Tibial nerve (tissue), 4 donors: ENCODE measurements at places on chromosomes 11 and 22. TPM values are rescaled to one million over a fixed set of nuclear protein-coding genes. Genes with fewer than 3 reads are reported as not detected.

The GAB4 gene
- total RNA-seq, result 0.21 TPM

The PKDREJ gene
- total RNA-seq, result 0.39 TPM

The SMIM35 gene
- not detected for total RNA-seq

The OR8J3 gene
- total RNA-seq, result not detected

- no peak overlapping the region for H3K4me3 ChIP-seq
- no peaks in the 10 kb centered on the region for H3K36me3 ChIP-seq
- H3K27ac ChIP-seq, result no peak overlapping the region
Observed at GRCh38 chr11:64263021-64263946, 12.0 kb downstream of the PLCB3 start.

- no peak overlapping the region for H3K4me3 ChIP-seq
- H3K27me3 ChIP-seq, result no peaks in the 10 kb centered on the region
- DNase-seq, result no peak
- H3K36me3 ChIP-seq, result no peaks in the 10 kb centered on the region
Observed at GRCh38 chr11:60863550-60864521, 3.5 kb upstream of the ZP1 start.

DNA sequence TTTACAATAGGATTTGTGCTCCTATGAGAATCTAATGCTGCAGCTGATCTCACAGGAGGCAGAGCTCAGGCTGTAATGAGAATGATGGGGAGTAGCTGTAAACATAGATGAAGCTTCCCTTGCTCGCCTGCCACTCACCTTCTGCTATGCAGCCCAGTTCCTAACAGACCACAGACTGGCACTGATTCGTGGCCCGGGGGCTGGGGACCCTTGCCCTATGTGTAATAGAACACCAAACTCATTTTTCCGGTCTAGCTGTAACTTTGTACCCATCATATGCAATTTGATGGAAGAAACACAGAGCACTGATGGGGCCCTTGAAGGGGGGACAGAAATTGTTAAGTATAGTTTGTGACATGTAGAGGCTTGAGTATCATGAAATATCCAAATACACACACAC is 79.6 kb upstream of the OR5AK2 start:
- no peaks in the 10 kb centered on the region for H3K4me1 ChIP-seq
- no peak overlapping the region for H3K4me3 ChIP-seq
- DNase-seq, result no peak
- H3K27ac ChIP-seq, result no peak overlapping the region

GRCh38 chr22:30238136-30238535 is 8.4 kb downstream of the LIF start:
- no peaks in the 10 kb centered on the region for H3K27me3 ChIP-seq
- no peak overlapping the region for H3K27ac ChIP-seq
- DNase-seq, result no peak

GRCh38 chr11:42857344-42857743 is 454.5 kb upstream of the API5 start:
- H3K4me1 ChIP-seq, result no peaks in the 10 kb centered on the region
- H3K27ac ChIP-seq, result no peak overlapping the region
- no peaks in the 10 kb centered on the region for H3K27me3 ChIP-seq

- DNase-seq, result no peak
- no peaks in the 10 kb centered on the region for H3K4me1 ChIP-seq
- no peaks in the 10 kb centered on the region for H3K36me3 ChIP-seq
- no peaks in the 10 kb centered on the region for H3K27me3 ChIP-seq
Observed at GRCh38 chr11:11370255-11370961, 17.4 kb upstream of the CSNK2A3 start.

DNA sequence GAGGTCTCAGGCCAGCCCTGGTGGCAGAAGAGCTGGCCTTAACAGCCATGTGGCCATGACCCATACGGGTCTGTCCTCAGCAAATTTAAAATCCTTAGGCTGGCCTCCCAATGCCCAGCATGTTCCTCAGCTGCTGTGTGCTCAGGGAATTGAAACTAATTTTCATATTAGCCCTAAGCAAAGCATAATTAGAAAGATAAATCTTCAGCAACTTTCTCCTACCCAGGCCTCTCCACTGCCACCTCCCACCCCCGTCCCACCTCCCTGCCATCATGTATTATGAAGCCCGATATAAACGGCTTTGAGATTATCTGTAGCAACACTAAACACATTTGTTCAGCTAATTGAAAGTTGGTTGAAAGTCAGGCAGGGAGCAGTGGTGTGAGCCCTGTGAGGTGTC is 178.8 kb upstream of the NTM start:
- DNase-seq, result no peak
- H3K4me3 ChIP-seq, result no peak overlapping the region
- no peaks in the 10 kb centered on the region for H3K36me3 ChIP-seq
- no peaks in the 10 kb centered on the region for H3K4me1 ChIP-seq

- H3K36me3 ChIP-seq, result no peaks in the 10 kb centered on the region
- no peaks in the 10 kb centered on the region for H3K4me1 ChIP-seq
- no peak overlapping the region for H3K4me3 ChIP-seq
- H3K27ac ChIP-seq, result no peak overlapping the region
- H3K27me3 ChIP-seq, result no peaks in the 10 kb centered on the region
Observed at GRCh38 chr22:44441401-44442185, 56.4 kb downstream of the RTL6 start.

GRCh38 chr11:45355706-45356041 is 69.5 kb upstream of the SYT13 start:
- no peaks in the 10 kb centered on the region for H3K36me3 ChIP-seq
- DNase-seq, result no peak
- no peak overlapping the region for H3K27ac ChIP-seq
- no peaks in the 10 kb centered on the region for H3K4me1 ChIP-seq
- peaks cover 9% of the 10 kb centered on the region for H3K27me3 ChIP-seq
